Activated CD8-positive, alpha-beta memory T cell treated with anti-CD3 and anti-CD28 coated beads, Interleukin-2, amount 10 ng/mL, durations not matched to agents 7 days and 5 days (primary cell): ENCODE measurements at places on chromosomes 13 and 19. TPM values are rescaled to one million over a fixed set of nuclear protein-coding genes. Genes with fewer than 3 reads are reported as not detected.

GRCh38 chr19:55809381-55810058 is 22.3 kb downstream of the NLRP11 start:
- H3K27ac ChIP-seq: no peak overlapping the region
- no peak overlapping the region for H3K4me3 ChIP-seq
- H3K36me3 ChIP-seq: no peaks in the 10 kb centered on the region
- H3K4me1 ChIP-seq: peaks cover 5% of the 10 kb centered on the region
- H3K27me3 ChIP-seq: no peaks in the 10 kb centered on the region

The ZNF442 gene
- total RNA-seq: 0.56 TPM

DNA sequence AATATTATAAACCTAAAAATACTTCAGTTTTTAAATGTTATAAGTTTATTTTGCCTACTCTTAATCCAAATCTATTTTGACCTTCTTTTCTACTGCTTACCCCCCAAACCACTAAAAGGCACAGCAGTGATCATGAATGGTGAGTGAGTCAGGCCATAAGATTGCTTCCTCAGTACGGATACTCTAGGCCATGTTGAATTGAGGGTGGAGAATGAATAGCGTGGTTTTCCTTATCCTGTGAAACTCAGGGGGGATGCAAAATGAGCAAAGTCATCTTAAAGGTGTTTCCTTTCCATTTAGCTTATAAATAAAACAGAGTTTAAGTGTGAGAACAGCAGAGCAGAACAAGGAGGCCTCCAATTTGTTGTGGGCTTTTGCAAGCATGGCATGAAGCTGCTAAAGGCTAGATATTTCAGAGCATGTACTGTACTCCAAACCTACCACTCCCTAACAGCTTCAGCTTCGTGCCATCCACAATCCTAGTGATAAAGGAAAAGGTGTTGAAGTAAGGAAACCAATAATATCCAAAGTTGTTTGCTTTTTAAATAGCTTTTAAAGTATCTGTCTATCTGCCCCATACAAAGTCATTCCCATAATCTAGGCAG is 25.0 kb downstream of the SERPINE3 start:
- H3K4me3 ChIP-seq: no peak overlapping the region
- no peak overlapping the region for H3K27ac ChIP-seq
- peaks cover 4% of the 10 kb centered on the region for H3K4me1 ChIP-seq
- peaks cover 45% of the 10 kb centered on the region for H3K36me3 ChIP-seq

DNA sequence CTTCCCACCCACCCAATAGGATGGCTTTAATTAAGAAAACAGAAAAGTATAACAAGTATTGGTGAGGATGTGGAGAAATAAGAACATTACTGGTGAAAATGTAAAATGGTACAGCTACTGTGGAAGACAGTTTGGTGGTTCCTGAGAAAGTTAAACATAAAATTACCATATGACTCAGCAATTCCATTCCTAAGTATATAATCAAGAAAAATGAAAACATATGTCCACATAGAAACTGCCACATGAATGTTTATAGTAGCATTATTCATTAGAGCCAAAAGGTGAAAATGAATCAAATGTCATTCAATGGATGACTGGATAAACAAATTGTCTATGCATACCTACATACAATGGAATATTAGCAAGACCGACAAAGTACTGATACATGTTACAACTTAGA is 16.9 kb downstream of the DZIP1 start:
- H3K4me3 ChIP-seq: no peak overlapping the region
- H3K27ac ChIP-seq: no peak overlapping the region
- no peaks in the 10 kb centered on the region for H3K36me3 ChIP-seq
- H3K4me1 ChIP-seq: no peaks in the 10 kb centered on the region

DNA sequence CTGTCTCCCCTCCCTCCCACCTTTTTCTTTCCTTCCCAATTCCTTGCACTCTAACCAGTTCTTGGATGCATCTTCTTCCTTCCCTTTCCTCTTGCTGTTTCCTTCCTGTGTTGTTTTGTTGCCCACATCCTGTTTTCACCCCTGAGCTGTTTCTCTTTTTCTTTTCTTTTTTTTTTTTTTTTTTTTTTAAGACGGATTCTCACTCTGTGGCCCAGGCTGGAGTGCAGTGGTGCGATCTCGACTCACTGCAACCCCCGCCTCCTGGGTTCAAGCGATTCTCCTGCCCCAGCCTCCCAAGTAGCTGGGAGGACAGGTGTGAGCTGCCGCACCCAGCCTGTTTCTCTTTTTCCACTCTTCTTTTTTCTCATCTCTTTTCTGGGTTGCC is 6.9 kb downstream of the MYADM start:
- peak overlapping the region; percentile 10 for H3K4me3 ChIP-seq
- peaks cover 38% of the 10 kb centered on the region for H3K36me3 ChIP-seq
- peaks cover 4% of the 10 kb centered on the region for H3K27me3 ChIP-seq
- H3K27ac ChIP-seq: peak overlapping the region; percentile 86

DNA sequence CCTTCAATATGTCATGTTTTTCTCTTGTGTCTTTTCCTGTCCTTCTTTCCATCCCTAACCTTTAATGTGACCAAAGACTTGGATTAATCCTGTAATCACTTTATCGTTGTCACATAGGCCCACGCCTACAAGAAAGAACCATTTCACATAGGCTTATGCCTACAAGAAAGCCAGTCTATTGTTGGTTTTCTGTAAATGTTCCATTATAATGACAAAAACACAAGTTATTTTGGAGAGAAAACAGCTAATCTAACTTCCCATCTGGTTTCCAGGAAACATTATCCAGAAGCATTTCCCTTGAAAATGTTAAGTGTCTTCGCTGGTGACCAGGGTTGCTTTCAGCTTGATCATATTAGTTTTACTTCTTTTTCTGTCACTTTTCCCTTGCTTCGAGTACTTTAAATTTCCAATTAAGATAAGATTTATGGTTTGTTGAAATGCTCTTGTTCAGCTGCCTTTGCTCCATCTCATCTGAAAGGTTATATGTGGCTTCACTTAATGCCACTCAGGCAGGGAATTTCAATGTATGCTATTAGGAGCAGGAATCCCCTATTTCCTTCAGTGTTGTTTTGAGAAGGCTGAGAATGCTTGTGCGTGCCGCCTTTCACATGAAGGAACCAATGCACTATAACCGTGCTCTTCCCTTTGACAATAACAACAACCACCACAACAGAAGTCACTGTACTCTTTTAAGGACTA is 708.2 kb downstream of the EFNB2 start:
- no peak overlapping the region for H3K4me3 ChIP-seq
- H3K27me3 ChIP-seq: no peaks in the 10 kb centered on the region
- no peak overlapping the region for H3K27ac ChIP-seq
- no peaks in the 10 kb centered on the region for H3K4me1 ChIP-seq
- DNase-seq: no peak

The ZFP36 gene
- total RNA-seq: 107 TPM
